ENCODE measurements at places on chromosomes 1 and 21.
A peak's percentile ranks its signal among the peaks of the same experiment; 100 is the strongest.

DNA sequence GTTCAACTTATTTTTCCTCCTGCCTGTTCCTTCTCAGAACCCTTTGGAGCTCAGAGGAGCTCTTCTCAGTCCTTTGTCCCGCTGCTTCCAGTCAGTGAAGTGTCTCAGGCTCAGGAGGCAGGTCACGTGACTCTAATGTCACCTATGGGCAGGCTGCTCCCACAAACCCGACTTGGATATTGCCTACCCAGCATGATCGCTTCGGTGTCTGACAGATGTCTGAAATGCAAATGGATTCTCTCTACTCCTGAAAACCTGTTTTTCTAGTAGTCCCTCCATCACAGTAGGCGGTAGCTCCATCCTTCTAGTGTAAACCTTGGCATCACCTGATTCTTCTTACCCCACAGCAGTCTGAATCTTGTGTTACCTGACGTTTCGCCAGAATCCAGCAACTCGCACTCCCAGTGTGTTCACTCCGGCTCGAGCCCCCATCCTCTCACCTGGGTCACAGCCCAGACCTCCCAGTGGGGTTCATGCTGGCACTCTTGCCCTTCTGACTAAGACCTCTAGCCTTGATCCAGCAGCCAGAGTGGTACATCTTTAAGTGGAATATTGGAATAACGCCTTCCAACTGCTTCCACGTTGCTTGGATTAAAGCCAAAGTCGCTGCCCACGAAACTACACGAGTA is 5.4 kb downstream of the PADI6 start:
- H3K27me3 ChIP-seq, result no peaks in the 10 kb centered on the region
- no peaks in the 10 kb centered on the region for H3K4me1 ChIP-seq
- DNase-seq, result no peak
- no peaks in the 10 kb centered on the region for H3K36me3 ChIP-seq
- no peak overlapping the region for H3K4me3 ChIP-seq

DNA sequence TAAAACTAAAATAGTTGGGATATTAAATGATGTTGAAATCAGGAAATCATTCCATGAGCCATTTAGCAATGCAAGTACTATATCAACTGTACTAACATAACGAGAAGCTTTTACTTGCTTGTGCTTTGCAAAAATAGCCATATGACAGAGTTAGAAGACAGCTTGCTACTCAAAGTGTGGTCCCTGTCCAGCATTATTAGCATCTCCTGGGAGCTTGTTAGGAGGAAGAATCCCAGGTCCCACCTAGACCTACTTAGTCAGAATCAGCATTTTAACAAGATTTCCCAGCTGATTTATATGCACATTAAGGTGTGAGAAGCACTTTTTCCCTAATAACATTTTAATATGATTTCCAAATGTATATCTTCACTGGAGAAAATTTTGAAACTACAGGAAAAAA is 4.7 kb downstream of the PRKACB start:
- H3K4me3 ChIP-seq, result no peak overlapping the region
- no peak overlapping the region for H3K27ac ChIP-seq
- H3K36me3 ChIP-seq, result no peaks in the 10 kb centered on the region
- no peak for DNase-seq
- peaks cover 14% of the 10 kb centered on the region for H3K4me1 ChIP-seq
- no peaks in the 10 kb centered on the region for H3K27me3 ChIP-seq

DNA sequence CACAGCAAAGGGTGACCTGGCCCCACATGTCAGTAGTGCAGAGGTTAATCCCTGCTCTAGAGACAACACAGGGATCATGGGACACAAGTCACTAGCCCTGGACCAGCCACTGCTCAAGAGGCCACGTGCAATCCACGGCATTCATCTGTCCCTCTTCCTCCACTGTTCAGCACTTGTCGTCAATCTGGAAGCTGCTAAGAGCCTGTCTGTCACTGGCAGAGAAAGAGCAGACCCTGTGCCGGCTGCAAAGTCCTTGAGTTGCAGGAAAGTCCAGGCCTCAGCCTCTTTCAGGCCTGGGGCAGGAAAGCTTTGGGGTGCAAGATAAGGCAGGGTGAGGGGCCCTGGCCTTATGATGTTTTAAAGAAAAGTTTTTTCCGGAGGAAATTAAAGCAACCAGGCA is 16.7 kb downstream of the CELA2B start:
- no peaks in the 10 kb centered on the region for H3K36me3 ChIP-seq
- H3K4me3 ChIP-seq, result no peak overlapping the region
- no peaks in the 10 kb centered on the region for H3K27me3 ChIP-seq
- no peaks in the 10 kb centered on the region for H3K4me1 ChIP-seq
- no peak for DNase-seq

DNA sequence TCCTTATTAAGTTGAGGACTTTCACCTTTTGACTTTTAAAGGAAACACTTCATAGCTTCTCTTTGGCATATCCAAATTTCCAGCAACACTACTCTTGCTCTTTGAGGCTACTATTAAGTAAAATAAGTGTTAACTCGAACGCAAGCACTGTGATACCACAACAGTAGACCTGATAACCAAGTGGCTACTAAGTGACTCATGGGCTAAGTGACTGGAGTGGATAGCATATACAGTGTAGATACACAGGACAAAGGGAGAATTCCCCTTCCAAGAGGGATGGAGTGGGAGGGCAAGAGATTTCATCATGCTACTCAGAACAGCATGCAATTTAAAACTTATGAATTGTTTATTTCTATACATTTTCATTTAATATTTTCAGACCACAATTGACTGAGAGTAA is 9.8 kb upstream of the KCNA3 start:
- DNase-seq, result no peak
- no peaks in the 10 kb centered on the region for H3K4me1 ChIP-seq
- H3K4me3 ChIP-seq, result no peak overlapping the region
- H3K36me3 ChIP-seq, result no peaks in the 10 kb centered on the region
- peaks cover 73% of the 10 kb centered on the region for H3K27me3 ChIP-seq
- H3K27ac ChIP-seq, result no peak overlapping the region

DNA sequence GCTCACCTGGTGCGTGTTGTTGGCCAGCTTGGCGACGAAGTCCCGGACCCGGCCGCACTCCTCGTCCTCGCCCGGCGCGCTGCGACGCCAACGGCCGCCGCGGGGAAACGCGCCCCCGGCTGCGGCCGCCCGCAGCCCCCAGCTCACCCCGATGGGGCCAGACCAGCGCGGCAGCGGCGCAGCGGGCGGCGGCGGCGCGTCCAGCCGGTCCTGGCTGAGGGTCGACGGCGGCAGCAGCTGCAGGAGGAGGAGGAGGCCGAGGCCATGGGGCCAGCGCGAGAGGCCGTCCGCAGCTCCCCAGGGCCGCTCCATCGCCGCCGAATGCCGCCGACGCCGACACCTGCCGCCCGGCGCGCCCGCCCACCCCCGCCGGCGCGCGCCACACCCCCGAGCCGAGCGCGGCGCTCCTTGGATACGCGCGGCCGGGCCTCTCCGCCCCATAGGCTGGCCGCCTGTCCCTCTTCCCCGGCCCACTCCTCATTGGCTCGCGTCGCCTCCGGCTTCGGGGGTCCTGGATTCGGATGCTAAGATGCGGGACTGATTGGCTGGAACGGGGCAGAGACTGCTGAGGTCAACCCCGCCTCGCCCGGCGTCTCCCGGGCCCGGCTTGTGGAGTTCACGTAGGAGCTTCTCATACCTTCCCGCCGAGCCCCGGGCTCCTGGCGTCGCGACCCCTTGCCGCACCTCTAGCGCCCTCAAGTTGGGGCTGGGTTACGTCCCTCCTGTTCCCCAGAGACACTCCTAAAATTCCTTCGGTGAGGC is at the start of gene SORT1:
Gene SORT1 (minus strand): TSS at position 338 of the 762 bp plus-strand sequence. CDS start 26 bp downstream, at position 312.
- no peaks in the 10 kb centered on the region for H3K27me3 ChIP-seq
- peak; percentile 97 for DNase-seq
- peak within 1 kb of the TSS; percentile 60 for H3K4me3 ChIP-seq
- H3K27ac ChIP-seq, result peak within 1 kb of the TSS; percentile 36

GRCh38 chr1:186304982-186305949 is 69.8 kb downstream of the TPR start:
- DNase-seq, result peak; percentile 71
- H3K4me1 ChIP-seq, result peaks cover 6% of the 10 kb centered on the region
- no peak overlapping the region for H3K4me3 ChIP-seq
- no peaks in the 10 kb centered on the region for H3K36me3 ChIP-seq

DNA sequence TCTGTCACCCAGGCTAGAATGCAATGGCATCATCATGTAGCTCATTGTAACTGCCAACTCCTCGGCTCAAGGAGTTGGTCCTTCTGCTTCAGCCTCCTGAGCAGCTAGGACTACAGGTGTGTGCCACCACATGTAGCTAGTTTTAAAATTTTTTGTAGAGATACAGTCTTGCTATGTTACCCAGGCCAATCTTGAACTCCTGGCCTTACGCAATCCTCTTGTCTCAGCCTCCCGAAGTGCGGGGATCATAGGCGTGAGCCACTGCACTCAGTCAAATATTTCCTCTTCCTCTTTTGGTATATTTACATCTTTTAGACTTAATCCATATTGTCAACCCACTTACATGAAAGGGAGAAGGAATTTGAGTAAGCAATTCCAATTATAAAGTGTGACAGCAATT is 121.1 kb downstream of the EVI5 start:
- no peak for DNase-seq
- no peak overlapping the region for H3K27ac ChIP-seq
- H3K36me3 ChIP-seq, result no peaks in the 10 kb centered on the region
- H3K27me3 ChIP-seq, result no peaks in the 10 kb centered on the region
- H3K4me1 ChIP-seq, result no peaks in the 10 kb centered on the region

GRCh38 chr1:25458541-25459298 is 28.0 kb downstream of the MACO1 start:
- no peak overlapping the region for H3K27ac ChIP-seq
- no peak for DNase-seq
- no peaks in the 10 kb centered on the region for H3K4me1 ChIP-seq
- no peak overlapping the region for H3K4me3 ChIP-seq
- H3K27me3 ChIP-seq, result no peaks in the 10 kb centered on the region

DNA sequence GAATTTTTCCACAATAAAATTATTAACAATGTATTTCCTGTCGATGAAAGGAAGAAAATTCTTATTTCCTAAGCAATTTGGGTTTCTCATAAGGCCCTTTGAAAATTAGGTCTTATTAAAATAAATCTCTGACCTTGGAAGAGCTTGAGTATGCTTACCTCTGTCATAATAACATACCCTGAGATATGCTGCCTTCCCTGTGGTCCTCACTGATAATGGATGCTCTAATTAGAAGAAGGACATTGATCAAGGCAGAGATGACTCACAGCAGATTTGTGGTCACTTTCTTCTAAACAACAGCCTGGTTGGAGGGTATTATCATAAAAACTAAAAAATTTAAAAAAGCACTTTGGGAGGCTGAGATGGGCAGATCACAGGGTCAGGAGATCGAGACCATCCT is 217.8 kb downstream of the GRIK1 start:
- DNase-seq, result no peak
- no peaks in the 10 kb centered on the region for H3K36me3 ChIP-seq
- peaks cover 68% of the 10 kb centered on the region for H3K4me1 ChIP-seq
- no peak overlapping the region for H3K4me3 ChIP-seq
- H3K27ac ChIP-seq, result no peak overlapping the region
- H3K27me3 ChIP-seq, result no peaks in the 10 kb centered on the region

GRCh38 chr1:66931590-66931989 is 6.8 kb downstream of the MIER1 start:
- peak overlapping the region; percentile 84 for H3K27ac ChIP-seq
- DNase-seq, result no peak
- no peaks in the 10 kb centered on the region for H3K36me3 ChIP-seq
- peaks cover 37% of the 10 kb centered on the region for H3K4me1 ChIP-seq

Measured in A673 (cell line).